Thoracic aorta (tissue), 2 donors: ENCODE measurements at places on chromosomes 16 and 17. TPM values are rescaled to one million over a fixed set of nuclear protein-coding genes. Genes with fewer than 3 reads are reported as not detected.
A peak's percentile ranks its signal among the peaks of the same experiment; 100 is the strongest.

The TMEM231 gene
- total RNA-seq = 10.4 TPM

The SLC38A8 gene
- not detected for total RNA-seq

The TBC1D3C gene
- not detected for total RNA-seq

The VASN gene
- 197 TPM for total RNA-seq

The DNAH3 gene
- not detected for total RNA-seq

The NPIPB13 gene
- total RNA-seq = 14.0 TPM

GRCh38 chr17:67246653-67247415 is 1.8 kb upstream of the HELZ start:
- H3K36me3 ChIP-seq = no peaks in the 10 kb centered on the region
- H3K4me1 ChIP-seq = peaks cover 2% of the 10 kb centered on the region
- no peaks in the 10 kb centered on the region for H3K27me3 ChIP-seq
- H3K27ac ChIP-seq = no peak overlapping the region
- DNase-seq = no peak
- H3K4me3 ChIP-seq = peak overlapping the region; percentile 98

GRCh38 chr16:23836078-23836403 is 258 bp downstream of the PRKCB start:
- H3K27ac ChIP-seq = no peak overlapping the region
- no peaks in the 10 kb centered on the region for H3K36me3 ChIP-seq
- no peak for DNase-seq
- peak overlapping the region; percentile 66 for H3K4me3 ChIP-seq
- H3K4me1 ChIP-seq = no peaks in the 10 kb centered on the region

GRCh38 chr17:17781591-17782496 is 54.9 kb downstream of the SREBF1 start:
- no peak for DNase-seq
- H3K4me3 ChIP-seq = peak overlapping the region; percentile 85
- no peaks in the 10 kb centered on the region for H3K27me3 ChIP-seq
- peak overlapping the region; percentile 72 for H3K27ac ChIP-seq

GRCh38 chr17:62741290-62741689 is 66.8 kb downstream of the MARCHF10 start:
- H3K27ac ChIP-seq = no peak overlapping the region
- no peak overlapping the region for H3K4me3 ChIP-seq
- H3K27me3 ChIP-seq = no peaks in the 10 kb centered on the region
- no peaks in the 10 kb centered on the region for H3K36me3 ChIP-seq
- DNase-seq = no peak

- H3K27ac ChIP-seq = no peak overlapping the region
- no peaks in the 10 kb centered on the region for H3K4me1 ChIP-seq
- no peak overlapping the region for H3K4me3 ChIP-seq
- no peak for DNase-seq
Observed at GRCh38 chr16:76226011-76226410, 51.2 kb upstream of the CNTNAP4 start.

GRCh38 chr17:38724337-38724988 is 5.7 kb upstream of the CISD3 start:
- peaks cover 8% of the 10 kb centered on the region for H3K4me1 ChIP-seq
- DNase-seq = no peak
- H3K27ac ChIP-seq = no peak overlapping the region
- H3K27me3 ChIP-seq = no peaks in the 10 kb centered on the region
- peaks cover 40% of the 10 kb centered on the region for H3K36me3 ChIP-seq

DNA sequence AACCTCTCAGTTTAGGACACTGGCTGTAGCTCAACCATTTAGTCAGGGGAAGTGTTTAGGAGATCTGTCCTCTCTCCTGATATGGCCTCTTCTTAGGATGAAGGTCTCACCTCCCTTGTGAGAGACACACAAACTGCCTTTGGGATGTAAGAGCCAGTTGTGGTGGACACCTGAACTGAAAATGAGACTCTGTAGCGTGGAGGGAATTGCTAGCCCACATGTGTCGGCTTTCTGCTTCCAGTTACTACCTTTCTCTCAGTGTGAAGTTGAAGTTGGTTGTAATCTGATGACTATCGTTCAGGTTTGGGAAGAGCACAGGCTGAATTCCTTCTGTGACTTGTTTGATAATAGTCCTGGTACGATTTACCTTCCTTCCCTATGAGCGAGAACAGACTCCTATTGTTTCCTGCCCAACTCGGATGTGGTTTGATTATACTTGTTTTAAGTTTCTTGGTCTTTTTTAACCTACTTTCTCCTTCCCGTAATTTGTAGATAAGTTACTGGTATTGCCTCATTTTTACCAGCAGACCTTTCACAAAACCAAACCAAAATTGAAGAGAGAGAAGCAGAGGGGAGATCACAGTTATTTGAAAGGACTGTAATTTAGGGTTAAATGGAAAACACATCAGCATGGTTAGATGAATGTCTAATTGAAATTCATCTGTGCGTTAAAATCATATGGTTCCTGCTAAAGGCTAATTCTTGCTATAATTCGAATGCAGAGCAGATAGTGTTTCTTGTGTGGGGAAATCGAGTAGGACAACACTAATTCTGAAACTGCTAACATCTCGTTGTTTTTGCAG is 43.2 kb downstream of the CLEC16A start:
- no peak for DNase-seq
- no peaks in the 10 kb centered on the region for H3K36me3 ChIP-seq
- no peaks in the 10 kb centered on the region for H3K27me3 ChIP-seq
- H3K4me1 ChIP-seq = peaks cover 7% of the 10 kb centered on the region
- no peak overlapping the region for H3K4me3 ChIP-seq

DNA sequence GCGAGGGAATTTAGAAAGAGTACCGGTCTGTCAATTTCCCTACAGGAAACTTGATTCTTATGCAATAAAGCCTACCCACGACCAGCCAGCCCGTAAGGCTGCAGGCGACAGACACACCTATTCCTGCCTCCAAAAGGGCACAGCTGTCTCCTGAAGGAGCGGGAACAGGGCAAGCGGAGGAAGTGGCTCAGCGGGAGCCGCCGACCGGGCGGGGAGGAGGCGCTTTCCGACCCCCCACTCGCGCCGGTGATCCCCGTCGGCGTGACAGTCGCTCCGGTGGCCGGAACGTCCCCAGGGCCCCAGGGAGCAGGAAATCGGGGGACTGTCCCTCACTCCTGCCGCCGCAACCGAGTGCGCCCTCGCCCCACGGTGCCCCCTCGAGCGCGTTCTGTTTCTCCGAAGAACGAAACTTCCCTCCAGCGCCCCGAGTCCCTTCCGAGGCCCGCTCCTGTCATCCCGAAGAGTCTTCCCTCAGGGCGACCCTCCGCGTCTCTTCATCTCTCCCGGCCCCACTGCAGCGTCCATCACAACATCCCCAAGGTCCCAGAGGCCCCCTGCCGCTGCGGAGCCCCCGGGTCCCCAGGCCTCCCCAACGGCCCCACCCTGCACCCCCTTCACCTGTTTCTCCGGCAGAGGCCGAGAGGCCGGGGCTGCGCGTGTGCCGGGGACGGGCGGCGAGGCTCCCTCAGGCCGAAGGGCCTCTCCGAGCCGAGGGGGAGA is 421 bp downstream of the STAT3 start:
- H3K27ac ChIP-seq = peak overlapping the region; percentile 99
- no peaks in the 10 kb centered on the region for H3K27me3 ChIP-seq
- H3K4me3 ChIP-seq = peak overlapping the region; percentile 94
- H3K4me1 ChIP-seq = peaks cover 37% of the 10 kb centered on the region

DNA sequence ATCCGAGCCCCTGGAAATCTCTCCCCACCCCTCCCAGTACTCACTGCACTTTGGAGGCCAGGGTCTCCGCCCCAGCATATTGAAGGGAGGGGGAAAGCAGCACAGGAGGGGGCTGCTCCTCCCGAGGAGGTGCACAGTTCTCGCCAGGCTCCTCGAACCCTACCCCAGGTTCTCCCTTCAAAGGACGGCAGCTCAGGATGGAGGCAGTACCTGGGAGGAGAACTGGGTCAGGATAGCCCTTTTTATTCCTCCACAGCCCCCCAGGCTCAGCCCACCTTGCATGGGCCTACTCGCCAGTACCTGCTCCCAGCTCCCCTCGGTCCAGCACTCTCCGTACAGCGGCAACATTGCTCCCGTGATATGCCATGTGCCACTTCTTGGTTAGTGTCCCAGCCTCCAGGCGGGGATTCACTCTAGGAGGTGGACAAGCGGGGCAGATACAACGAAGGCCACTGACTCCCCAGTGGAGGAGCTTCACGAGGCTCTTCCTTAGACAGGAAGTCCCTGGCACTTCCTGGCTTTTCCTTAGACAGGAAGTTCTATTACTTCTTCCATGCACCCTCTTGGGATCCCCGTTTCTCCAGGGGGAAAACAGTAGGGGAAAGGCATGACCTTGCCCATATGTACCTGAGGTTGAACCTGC is 2.1 kb upstream of the GPS2 start:
- peaks cover 63% of the 10 kb centered on the region for H3K36me3 ChIP-seq
- H3K4me3 ChIP-seq = no peak overlapping the region
- H3K27ac ChIP-seq = no peak overlapping the region
- peaks cover 30% of the 10 kb centered on the region for H3K4me1 ChIP-seq

GRCh38 chr16:85491058-85491771 is 121.9 kb upstream of the GSE1 start:
- peak overlapping the region; percentile 13 for H3K27ac ChIP-seq
- no peaks in the 10 kb centered on the region for H3K27me3 ChIP-seq
- peaks cover 6% of the 10 kb centered on the region for H3K4me1 ChIP-seq
- no peaks in the 10 kb centered on the region for H3K36me3 ChIP-seq

- no peak overlapping the region for H3K27ac ChIP-seq
- no peaks in the 10 kb centered on the region for H3K36me3 ChIP-seq
- H3K4me3 ChIP-seq = no peak overlapping the region
- no peak for DNase-seq
- H3K4me1 ChIP-seq = no peaks in the 10 kb centered on the region
- no peaks in the 10 kb centered on the region for H3K27me3 ChIP-seq
Observed at GRCh38 chr16:58426966-58427365, 34.7 kb downstream of the GINS3 start.

GRCh38 chr17:78383725-78384471 is 5.4 kb downstream of the PGS1 start:
- peak overlapping the region; percentile 89 for H3K27ac ChIP-seq
- no peaks in the 10 kb centered on the region for H3K36me3 ChIP-seq
- DNase-seq = peak; percentile 95
- no peak overlapping the region for H3K4me3 ChIP-seq
- H3K4me1 ChIP-seq = peaks cover 48% of the 10 kb centered on the region

- H3K27ac ChIP-seq = no peak overlapping the region
- peaks cover 8% of the 10 kb centered on the region for H3K36me3 ChIP-seq
- no peaks in the 10 kb centered on the region for H3K27me3 ChIP-seq
- H3K4me1 ChIP-seq = no peaks in the 10 kb centered on the region
- H3K4me3 ChIP-seq = no peak overlapping the region
Observed at GRCh38 chr16:15865742-15866141, 8.9 kb upstream of the MYH11 start.

DNA sequence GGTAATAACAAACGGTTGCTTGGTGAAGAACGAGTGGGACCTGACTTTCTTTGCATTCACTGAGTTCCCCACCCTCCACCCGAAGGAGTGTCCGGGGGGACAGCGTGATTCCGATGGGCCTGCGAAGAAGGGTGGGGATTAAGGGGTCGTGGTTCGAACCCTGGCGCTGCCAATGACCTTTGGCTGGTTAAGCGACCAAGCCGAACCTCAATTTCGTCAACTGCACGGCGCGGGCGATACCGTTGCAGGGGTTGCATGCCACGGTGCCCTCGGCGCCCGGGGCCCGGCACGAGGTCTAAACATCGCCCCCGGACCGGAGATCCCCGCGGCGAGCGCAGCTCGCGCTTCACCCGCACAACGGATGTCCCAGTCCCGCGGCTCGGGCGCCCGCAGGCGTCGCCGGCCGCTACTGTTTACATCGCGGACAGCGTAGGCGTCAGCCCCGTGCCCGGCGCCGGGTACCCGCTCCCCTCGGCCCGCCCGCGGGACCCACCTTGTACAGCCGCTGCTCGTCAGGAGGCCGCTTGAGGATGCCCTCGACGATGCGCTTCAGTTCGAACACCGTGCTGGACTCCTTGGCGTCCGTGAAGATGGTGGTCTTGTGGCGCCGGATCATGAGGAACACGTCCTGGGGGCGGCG is 460 bp downstream of the ELOB start:
- DNase-seq = no peak
- peak overlapping the region; percentile 97 for H3K4me3 ChIP-seq
- H3K4me1 ChIP-seq = peaks cover 31% of the 10 kb centered on the region
- H3K27ac ChIP-seq = peak overlapping the region; percentile 75
- H3K36me3 ChIP-seq = peaks cover 18% of the 10 kb centered on the region

DNA sequence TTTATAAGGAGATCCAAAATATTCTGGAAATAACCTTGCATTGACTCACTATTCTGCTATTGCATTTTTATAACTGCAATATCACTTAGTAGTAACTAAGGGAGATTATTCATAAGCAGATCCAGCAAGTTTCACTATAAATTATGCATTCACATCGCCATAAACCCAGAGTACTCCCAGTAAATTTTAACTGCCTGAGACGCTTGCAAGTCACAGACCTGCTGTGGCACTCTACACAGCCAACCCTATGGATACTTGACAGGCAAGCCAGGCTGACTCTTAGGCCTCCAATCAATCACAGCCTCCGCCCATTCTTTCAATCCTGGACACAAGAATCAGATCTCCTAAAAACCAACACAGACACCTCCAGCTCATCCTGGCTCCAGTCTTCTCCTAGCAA is 28.2 kb downstream of the USP31 start:
- peak overlapping the region; percentile 5 for H3K4me3 ChIP-seq
- H3K27me3 ChIP-seq = no peaks in the 10 kb centered on the region
- no peak for DNase-seq
- peaks cover 85% of the 10 kb centered on the region for H3K4me1 ChIP-seq
- H3K36me3 ChIP-seq = no peaks in the 10 kb centered on the region
- H3K27ac ChIP-seq = peak overlapping the region; percentile 68

GRCh38 chr16:62642677-62643076 is 606.4 kb upstream of the CDH8 start:
- no peak overlapping the region for H3K27ac ChIP-seq
- H3K4me3 ChIP-seq = no peak overlapping the region
- no peak for DNase-seq
- H3K4me1 ChIP-seq = no peaks in the 10 kb centered on the region
- H3K27me3 ChIP-seq = no peaks in the 10 kb centered on the region
- H3K36me3 ChIP-seq = no peaks in the 10 kb centered on the region

DNA sequence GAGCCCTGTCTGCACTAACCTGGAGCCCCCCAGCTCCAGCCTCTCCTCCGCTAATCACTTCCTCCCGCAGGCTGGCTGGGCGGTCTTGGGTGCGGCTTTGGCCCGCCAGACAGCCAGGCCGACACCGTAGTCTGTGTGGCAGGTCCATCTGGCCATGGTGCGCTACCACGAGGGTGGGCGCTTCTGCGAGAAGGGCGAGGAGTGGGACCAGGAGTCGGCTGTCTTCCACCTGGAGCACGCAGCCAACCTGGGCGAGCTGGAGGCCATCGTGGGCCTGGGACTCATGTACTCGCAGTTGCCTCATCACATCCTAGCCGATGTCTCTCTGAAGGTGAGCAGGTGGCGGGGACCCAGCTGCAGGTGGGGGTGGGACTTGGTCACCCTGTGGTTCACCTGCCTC is 30.7 kb upstream of the POLR3E start:
- H3K27me3 ChIP-seq = no peaks in the 10 kb centered on the region
- DNase-seq = no peak
- no peak overlapping the region for H3K27ac ChIP-seq
- H3K4me1 ChIP-seq = no peaks in the 10 kb centered on the region
- no peak overlapping the region for H3K4me3 ChIP-seq
- peaks cover 82% of the 10 kb centered on the region for H3K36me3 ChIP-seq

GRCh38 chr17:4948931-4949320 is 596 bp upstream of the PFN1 start:
- peak overlapping the region; percentile 97 for H3K27ac ChIP-seq
- no peaks in the 10 kb centered on the region for H3K27me3 ChIP-seq
- peak overlapping the region; percentile 76 for H3K4me3 ChIP-seq
- no peak for DNase-seq
- H3K36me3 ChIP-seq = peaks cover 3% of the 10 kb centered on the region

- no peaks in the 10 kb centered on the region for H3K36me3 ChIP-seq
- H3K4me1 ChIP-seq = peaks cover 5% of the 10 kb centered on the region
- peak overlapping the region; percentile 81 for H3K4me3 ChIP-seq
- H3K27ac ChIP-seq = peak overlapping the region; percentile 96
- DNase-seq = peak; percentile 39
- no peaks in the 10 kb centered on the region for H3K27me3 ChIP-seq
Observed at GRCh38 chr17:43720311-43721060, 38.1 kb downstream of the SOST start.
